ENCODE measurements at places on chromosomes 4 and X.

- no peak for DNase-seq
Observed at GRCh38 chr4:117135634-117136354, 50.4 kb upstream of the TRAM1L1 start.

DNA sequence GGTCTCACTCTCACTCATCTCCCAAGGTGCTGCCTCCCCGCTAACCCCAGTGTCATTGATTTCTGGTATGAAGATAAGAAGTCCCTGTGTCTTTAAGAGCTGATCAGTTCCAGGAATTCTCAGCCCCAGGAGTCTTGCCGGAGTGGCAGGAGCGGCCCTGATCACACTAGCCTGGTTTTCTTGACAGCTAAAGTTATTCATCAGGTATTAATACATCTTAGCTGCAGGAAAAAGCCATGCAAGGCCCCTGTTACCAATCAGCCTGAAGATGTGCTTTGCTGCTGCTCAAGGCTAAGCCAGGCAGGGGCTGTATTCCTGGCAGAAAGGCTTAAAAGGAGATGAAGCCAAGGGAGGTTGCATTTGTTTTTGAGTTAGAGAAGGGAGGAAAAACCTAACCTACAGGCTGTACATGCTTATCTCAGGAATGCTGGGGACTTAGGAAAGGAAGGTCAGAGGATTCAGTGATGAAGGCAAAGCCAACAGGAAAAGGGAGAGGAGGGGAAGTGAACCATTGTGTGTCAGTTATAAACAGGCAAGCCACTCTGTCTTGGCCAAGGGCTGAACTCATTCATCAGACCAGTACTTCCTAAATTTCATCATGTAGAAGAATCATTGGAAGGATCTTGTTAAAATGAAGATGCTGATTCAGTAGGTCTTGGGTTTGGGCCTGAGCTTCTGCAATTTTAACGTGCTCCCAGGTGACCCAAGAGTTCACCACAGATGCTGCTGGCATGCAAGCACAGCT lies 8.6 kb downstream of the SRPX start:
- DNase-seq = no peak

GRCh38 chrX:123600181-123600580 lies 132.7 kb downstream of the THOC2 start:
- no peak for DNase-seq

DNA sequence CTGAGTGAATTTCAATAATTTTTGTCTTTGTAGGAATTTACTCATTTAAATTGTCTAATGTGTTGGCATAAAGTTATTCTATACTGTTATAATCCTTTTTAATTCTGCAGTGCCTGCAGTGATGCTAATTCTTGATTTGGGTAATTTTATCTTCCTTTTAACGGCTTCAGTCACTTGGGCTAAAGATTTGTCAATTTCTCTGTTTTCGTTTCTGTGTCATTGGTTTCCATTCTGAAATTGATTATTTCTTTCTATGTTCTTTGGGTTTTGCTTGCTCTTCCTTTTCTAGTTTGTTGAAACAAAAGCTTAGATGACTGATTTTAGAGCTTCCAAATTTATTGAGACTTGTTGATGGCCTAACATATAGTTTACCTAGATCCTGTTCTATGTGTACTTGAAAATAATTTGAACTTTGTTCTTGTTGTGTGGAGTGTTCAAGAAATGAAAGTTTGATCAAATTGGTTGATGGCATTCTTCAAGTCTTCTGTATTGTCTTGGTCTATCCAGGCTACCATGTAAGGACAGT lies 89.4 kb downstream of the TNIP2 start:
- DNase-seq = no peak

GRCh38 chr4:148850257-148850995 lies 408.2 kb upstream of the NR3C2 start:
- DNase-seq = no peak

- no peak for DNase-seq
Observed at GRCh38 chrX:27746516-27746915, 61.3 kb upstream of the MAGEB10 start.

GRCh38 chrX:68894142-68894512 lies 65.3 kb downstream of the EFNB1 start:
- no peak for DNase-seq

DNA sequence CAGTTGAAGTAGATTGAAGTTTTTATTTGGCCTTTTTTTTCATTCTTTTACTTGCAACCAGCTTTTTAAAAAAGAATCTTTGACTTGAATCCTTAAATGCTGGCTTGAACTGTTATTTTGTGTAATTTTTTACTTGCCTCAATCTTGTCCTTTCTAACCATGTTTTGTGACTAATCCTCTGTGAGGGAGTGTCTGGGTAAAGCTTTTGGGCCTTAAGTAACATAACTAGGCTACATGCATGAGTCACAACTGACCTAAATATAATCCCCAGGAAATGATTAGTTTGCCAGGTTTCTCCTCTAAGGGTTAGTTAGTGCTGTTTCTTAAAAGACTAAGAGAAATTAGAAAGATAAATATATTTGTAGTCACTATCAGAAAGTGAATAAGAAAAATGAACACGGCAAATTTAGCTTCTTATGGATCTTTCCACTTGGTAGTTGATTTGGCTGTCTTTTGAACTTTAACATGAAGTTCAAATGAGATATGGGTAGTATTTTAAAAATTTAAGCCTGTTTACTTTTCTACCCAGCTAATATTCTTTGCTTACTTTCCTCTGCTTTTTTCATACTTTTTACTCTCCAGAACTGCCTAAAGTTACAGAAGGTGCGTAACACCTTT lies 13.0 kb downstream of the EXOC1 start:
- DNase-seq = no peak

DNA sequence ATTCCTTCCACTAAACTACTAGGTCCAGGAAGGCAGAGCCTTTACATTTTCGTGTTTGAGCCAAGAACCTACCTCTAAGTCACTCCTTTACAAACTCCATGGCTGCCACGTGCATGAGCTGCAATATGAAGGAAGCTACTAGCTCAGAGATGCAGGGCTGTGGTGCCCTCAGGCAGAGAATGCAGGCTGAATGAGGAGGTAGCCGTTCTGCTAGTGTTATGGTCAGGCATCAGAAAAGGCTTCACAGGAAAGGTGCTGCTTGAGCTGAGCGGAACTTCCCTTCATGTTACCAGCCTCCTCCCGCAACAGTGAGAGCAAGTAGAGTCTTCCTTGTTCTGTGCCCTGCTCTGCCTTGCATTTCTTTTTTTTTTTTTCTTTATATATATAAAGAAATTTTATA lies 148.3 kb upstream of the PACRGL start:
- no peak for DNase-seq

GRCh38 chr4:110270492-110271197 lies 72.2 kb upstream of the ELOVL6 start:
- DNase-seq = no peak

GRCh38 chrX:108001218-108001814 lies 19.1 kb upstream of the TEX13B start:
- no peak for DNase-seq

DNA sequence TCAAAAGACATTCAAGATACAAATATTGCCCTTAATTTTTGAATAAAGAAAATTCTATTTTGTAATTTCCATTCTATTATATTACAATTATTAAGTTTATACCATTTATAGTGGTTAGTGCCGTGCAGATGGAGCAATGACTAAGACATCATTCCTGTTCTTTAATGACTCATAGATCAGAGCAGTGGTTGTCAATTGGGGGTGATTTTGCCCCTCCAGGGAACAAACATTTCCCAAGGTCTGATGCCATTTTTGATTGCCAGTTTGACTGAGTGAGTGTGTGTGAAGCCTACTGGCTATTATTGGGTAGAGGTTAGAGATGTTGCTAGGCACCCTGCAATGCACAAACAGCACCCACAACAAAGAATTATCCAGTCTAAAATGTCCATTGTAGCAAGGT lies 97.9 kb upstream of the DDIT4L start:
- no peak for DNase-seq

- DNase-seq = no peak
Observed at GRCh38 chrX:78375894-78376293, 48.5 kb upstream of the CYSLTR1 start.

- DNase-seq = no peak
Observed at GRCh38 chrX:22969411-22969810, 30.3 kb upstream of the DDX53 start.

- DNase-seq = no peak
Observed at GRCh38 chr4:136634121-136634520, 898.2 kb downstream of the PCDH18 start.

DNA sequence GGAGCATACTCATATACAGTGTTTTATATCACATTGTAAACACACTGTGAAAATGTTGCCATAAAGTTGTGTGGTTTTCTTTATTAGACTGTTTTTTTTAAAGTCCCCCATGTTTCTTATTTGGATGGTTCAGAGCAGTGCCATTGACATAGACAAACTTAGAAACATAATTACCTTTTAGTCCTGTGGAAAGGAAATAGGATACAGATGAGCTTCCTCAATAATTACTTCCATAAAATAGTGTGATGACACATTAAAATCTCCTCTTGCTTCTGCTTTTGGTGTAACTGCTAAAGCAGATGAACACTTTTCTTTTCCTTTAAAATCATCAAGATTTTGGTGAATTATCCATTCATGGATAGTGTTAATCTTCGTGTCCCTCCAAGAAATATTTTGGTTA lies 52.9 kb upstream of the LIMCH1 start:
- no peak for DNase-seq

GRCh38 chr4:26407476-26407875 lies 82.8 kb downstream of the CCKAR start:
- no peak for DNase-seq

- no peak for DNase-seq
Observed at GRCh38 chr4:117560329-117560728, 474.0 kb upstream of the NDST3 start.

- DNase-seq = no peak
Observed at GRCh38 chrX:10971759-10972158, 139.4 kb upstream of the HCCS start.

DNA sequence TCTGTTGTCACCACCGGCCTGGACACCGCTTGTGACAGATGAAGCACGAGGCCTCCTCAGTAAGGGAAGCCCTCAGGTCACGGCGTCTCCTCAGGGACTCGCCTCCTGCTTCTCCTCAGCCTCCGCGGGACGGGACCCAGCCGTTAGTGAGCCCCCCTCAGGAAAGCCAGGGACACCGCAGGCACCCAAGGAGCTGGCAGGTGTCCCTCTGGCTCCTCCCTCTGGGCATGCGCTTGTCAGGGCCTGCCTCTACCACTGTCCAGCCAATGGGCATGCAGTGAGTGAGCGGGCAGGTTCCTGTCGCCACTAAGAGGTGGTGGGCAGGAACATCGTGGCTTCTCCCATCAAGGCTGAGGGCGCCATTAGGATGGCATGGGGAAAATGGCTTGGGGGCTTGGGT lies 23.5 kb upstream of the CT55 start:
- no peak for DNase-seq

GRCh38 chr4:112938461-112939058 lies 110.9 kb upstream of the ANK2 start:
- DNase-seq = no peak

DNA sequence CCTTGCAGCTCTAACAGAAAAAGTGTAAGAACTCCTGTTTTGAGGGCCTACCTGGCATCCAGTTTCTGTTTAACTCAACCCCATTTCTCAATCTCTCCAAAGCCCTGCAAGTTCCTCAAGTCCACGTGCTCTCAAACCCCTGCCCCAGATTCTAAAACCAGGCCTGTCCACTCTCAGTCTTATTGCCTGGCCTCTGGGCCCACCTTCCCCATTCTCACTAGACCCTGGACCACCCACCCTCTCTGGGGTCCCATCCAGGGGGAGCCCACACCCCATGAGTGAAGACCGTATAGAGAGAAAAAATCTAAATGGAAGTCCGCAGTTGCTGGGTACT lies 58.3 kb downstream of the TLR10 start:
- no peak for DNase-seq

GRCh38 chr4:176769514-176769913 lies 23.2 kb downstream of the VEGFC start:
- no peak for DNase-seq

DNA sequence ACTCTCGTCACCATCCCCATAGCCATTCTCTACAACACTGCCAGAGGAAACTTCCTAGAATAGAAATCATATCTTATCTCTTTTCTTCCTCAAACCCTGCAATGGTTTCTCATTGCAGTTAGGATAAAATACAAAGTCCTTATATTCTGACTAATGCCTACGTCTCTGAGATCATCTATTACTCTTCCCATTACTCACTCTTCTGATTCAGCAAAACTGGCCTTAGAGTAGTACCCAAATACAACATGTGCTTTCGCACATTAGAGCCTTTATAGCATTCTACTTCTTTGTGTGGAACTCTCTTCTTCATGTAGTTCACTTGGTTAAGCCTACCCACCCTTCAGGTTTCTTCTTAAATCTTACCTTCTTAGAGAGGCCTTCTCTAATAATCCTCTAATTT lies 28.0 kb downstream of the LHFPL1 start:
- no peak for DNase-seq

DNA sequence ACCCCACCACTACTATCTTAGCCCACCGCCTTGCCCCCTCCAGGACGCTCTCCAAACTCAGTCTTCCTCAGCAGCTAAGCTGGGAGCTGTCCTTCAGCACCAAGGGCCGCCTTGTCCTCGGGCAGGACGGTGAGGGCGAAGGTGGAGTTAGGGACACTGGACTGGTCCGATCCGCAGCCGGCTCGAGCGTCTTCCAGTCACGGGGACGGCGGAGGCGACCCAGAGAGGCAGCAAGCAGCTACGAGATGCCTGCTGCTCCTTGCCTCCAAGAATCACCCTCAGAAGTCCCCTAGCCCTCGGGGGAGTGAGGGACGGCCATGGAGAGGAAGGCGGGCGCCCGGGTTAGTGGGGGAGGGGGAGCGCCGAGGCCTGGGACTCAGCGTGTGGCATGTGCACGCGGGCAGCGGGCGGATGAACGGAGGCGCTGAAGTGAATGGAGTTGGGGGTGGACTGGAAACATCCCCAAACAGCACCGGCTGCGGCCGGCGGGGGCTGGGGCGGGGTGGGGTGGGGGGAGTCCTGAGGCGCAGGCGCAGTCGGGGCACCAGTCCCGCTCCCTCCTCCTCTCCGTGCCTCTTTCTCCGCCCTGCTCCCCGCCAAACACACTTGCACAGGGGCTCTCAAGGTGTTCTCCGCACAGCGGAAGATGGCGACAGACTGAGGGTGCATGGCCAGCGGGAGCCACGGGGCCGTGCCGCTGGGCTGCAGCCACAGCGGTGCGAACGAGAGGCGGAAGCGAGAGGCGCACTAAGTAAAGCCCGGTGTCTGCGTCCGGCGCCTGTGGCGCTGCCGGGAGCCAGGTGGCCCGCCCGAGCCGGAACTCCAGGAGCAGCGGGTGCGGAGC lies at the start of gene NALF2:
TSS of gene NALF2 (plus strand) at position 545 of the 844 bp plus-strand sequence. CDS start 957 bp downstream, outside the sequence.
- no peak for DNase-seq

- no peak for DNase-seq
Observed at GRCh38 chr4:48227662-48228061, 42.0 kb downstream of the TEC start.

All from activated T-helper 1 cell treated with anti-CD3 and anti-CD28 coated beads, Interleukin-12 subunit alpha, Interleukin-12 subunit beta, Interleukin-2, Interleukin-4 antibody, amounts not matched to agents 30 ng/mL and 10 ng/mL and 1 ng/mL, durations not matched to agents 14 hours and 24 hours and 36 hours (primary cell).